NB4 (cell line): ENCODE measurements at places on chromosomes 2 and 18.

GRCh38 chr2:198448789-198449188 lies 644.4 kb downstream of the PLCL1 start:
- DNase-seq, result no peak

- DNase-seq, result no peak
Observed at GRCh38 chr18:37481072-37481471, 84.5 kb downstream of the CELF4 start.

DNA sequence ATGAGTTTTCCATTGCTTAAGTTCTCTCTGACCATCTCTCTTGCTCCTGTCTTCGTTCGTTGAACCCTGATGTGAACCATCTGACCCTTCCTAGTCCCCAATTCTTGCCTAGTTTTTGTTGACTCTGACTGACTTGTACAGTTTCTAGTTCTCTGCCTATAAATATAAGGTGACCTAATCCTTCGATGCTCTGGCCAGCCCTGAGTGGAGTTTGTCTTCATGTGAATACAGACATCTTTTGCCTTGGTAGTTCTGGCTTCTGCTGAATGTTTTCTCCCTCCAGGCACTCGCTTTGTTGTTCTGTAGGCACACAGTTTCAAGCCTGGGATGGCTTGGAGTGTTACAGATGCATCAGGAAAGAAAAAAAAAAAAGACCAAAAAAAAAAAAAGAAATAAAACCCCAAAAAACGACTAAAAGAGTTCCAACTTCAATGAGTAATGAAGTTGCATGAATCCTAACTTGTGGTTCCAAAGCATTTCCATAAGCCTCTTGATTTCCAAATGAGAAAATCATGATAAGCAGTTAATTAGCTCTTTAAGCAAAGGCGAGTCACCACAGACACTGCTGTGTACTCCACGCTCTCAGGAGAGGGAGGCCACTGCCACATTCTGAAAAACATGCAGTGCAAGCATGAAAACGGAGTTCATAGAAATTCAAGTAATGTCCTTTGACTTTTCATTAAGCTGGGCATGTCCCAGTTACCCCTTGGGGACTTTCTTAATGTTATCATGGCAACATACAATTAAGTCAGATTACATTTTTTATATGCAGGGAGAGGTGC lies 165.2 kb downstream of the TDRD15 start:
- DNase-seq, result no peak

DNA sequence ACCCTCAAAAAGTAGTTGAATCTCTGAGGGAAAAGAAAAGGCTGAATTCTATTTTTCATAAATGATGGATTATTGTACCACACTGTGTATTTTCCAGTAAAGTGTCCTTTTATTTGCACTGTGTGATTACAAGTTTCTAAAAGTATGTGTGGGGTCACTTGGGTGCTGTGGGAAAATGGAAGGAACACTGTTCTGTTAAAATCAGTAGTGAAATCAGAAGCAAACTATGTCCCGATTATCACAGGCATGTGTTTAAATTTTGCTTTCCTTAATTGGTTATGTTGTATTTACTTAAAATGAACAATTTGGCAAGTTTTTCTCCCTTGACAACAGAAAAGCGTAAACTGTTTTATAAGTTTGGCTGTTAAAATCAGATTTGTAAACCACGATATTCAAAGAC lies 353.1 kb downstream of the ARHGAP15 start:
- no peak for DNase-seq

GRCh38 chr2:239164335-239164871 lies 236.4 kb downstream of the HDAC4 start:
- peak; percentile 47 for DNase-seq

DNA sequence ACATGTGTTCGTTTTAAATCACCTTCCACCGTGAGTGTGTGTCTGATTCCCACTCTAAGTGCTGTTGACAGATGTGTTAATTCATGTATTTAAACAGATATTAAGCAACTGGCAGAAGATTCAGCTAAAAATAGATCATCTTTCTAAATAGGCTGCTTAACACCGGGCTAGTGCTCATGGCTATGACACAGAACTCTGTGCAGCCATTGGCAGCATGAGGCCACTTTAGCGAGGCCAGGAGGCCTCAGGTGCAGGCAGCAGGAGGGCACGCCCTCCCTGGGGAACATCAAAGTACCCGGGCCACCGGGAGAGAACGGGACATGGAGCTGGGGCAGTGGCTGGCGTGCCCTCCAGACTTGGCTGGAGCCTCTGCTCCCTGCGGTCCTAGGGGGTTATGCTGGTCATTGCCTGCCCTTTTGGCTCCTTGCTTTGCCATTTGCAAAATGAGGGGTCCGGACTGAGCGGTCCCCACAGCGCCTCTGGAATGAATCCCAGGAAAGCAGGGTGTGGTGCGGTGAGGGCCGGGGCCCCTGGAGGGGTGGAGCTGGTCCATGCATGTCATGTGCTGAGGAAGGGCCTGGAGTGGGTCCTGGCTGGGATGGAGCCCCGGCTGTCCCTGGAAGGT lies 62.8 kb upstream of the HDAC4 start:
- no peak for DNase-seq

GRCh38 chr2:181104512-181105115 lies 124.2 kb downstream of the UBE2E3 start:
- peak; percentile 73 for DNase-seq

- peak; percentile 54 for DNase-seq
Observed at GRCh38 chr18:76720683-76721082, 101.7 kb upstream of the ZNF236 start.

GRCh38 chr2:179373816-179374215 lies 109.2 kb upstream of the SESTD1 start:
- DNase-seq, result no peak

DNA sequence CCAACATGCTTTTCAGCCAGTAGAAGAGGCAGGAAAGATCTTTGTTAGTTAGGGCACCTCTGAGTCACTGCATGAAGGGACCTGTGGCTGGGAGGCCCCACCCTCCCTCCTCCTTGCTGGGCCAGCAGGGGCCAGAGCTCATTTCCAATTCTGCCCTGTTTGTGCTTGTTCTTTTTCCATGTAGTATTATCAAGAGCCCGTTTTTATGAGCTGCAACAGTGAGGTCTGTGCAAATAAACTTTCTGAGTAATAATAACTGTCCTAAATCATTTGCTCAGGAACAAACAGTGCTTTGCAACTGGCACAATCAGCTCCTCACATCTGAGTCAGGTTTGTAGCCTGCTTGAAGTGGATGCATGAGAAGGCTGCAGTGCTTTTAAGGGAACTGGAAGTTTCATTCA lies 128.0 kb downstream of the ARL4C start:
- no peak for DNase-seq

GRCh38 chr2:130341562-130342019 lies 1.1 kb upstream of the IMP4 start:
- no peak for DNase-seq

DNA sequence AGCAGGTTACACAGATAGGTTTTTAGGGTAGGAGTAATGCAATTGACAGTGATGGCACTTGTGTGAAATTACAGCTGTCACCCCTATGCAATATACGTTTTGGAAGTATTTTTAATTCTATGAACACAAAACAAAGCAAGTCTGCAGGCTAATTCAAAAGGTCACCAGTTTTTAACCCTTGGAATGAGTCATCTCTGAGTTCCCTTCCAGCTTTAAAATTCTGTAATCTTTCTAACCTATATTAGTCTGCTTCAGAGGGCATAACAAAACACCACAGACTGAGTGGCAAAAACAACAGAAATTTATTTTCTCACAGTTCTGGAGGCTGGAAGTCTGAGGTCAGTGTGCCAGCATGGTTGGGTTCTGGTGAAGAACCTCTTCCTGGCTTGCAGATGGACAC lies 596.9 kb upstream of the HNMT start:
- no peak for DNase-seq

- no peak for DNase-seq
Observed at GRCh38 chr2:188751816-188752215, 222.4 kb upstream of the COL3A1 start.

GRCh38 chr18:33440060-33441043 lies at the start of gene CCDC178:
Gene CCDC178 (minus strand): TSS chr18:33440721. CDS start chr18:33412088, 28,633 bp downstream.
- DNase-seq, result no peak

DNA sequence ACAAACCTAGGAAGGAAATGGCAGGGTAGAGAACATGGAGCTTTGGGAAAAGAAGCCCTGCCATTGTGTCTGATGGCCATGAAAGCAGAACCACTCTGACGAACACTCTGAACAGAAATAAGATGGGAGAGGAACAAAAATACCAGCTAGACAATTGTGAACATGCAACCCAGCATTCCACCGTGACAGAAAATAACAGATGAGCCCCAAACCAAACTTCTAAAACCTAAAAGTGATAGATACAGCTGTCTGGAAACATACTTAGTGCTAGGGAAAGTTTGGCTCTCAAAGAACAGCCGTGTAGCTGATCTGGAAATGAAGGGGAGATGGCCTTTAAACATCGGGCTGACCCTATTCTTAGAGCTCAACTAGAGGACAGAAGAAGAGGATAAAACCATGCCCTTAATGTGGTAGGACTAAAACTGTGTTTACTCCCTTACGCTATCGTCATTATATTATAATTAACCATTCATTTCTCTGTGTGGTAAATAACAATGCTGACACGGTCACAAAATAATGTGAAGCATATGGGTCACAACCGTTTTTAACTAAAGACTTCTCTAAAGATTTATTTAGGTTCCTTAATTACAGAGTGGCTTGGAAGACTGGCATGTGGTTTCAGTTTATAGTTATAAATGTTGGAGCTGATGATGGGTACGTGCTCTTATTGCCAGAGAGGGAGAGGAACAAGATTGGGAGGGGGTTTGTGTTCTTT lies 80.6 kb downstream of the MYO1B start:
- no peak for DNase-seq

- DNase-seq, result no peak
Observed at GRCh38 chr2:129934044-129934822, 45.2 kb upstream of the RAB6C start.

GRCh38 chr2:127913808-127914457 lies 28.2 kb upstream of the AMMECR1L start:
- no peak for DNase-seq

DNA sequence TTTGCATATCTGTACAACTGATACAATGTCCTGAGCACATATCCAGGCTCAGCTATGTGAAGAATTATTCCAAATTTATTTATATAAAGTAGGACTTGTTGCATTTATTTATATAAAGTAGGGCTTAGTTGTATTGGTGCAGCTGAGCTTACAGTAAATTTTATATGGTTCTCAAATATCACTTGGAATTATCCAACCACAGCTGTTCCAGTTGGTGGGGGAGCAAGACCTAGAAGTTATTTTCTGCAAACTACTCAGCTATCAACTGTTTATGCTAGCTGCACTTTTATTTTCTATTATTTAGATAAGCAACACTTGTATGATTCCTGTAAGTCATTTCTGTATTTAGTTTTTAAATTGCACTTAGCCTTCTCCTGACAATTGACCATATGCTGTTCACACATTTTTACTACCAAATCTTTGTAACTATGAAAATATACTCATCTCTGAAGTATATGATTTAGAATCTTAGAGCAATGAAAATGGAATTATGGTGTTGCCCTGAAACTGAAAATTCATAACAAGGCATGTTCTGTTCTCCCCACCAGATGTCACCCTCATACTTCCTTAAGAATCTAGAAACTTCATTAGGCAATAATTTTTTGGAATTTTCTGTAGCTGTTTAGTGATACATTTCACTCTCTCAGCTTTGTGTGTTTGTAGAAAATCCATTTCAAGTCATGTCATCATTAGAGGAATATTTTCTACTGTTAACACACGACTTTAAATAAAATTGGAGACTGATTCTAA lies 157.0 kb upstream of the CBLN2 start:
- peak; percentile 11 for DNase-seq

DNA sequence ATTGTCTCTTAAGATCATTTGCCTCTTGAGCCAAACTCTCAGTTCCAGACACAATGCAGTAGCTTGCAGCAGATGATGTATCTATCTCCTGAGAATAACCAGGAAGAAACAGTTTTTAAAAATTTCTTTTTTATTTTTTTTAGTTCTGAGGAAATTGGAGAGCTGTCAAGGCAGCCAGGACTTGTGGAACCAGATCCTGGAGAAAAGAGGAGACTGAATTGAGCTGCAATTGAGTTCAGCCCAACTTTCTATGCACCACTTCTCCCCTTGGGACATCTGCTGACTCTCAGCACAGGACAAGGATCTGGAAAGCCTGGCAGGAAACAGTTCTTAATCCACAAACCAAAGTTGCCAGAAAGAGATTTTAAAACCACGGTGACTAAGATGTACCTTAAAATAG lies 13.5 kb upstream of the CSRNP3 start:
- DNase-seq, result no peak

GRCh38 chr18:44232500-44232899 lies 448.2 kb upstream of the SETBP1 start:
- no peak for DNase-seq

- DNase-seq, result no peak
Observed at GRCh38 chr2:215029936-215030335, 108.5 kb downstream of the ABCA12 start.

- DNase-seq, result no peak
Observed at GRCh38 chr2:16123421-16123820, 183.1 kb downstream of the MYCN start.

DNA sequence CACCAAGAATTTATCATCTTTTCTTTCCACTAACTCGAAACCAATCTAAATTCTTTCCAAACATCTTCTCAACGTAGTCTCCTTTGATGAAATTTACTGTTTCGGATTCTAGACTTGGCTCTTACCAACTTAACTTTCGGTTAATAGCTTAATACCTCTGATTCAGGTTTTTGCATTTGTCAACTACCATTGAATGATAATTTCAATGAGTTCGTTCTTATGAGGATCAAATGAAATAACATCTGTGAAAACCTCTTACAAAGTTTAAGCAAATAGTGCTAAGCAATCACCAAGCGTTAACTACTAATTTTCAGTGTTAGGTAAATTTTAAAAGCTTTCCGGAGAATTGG lies 593 bp upstream of the NRBP1 start:
- no peak for DNase-seq

DNA sequence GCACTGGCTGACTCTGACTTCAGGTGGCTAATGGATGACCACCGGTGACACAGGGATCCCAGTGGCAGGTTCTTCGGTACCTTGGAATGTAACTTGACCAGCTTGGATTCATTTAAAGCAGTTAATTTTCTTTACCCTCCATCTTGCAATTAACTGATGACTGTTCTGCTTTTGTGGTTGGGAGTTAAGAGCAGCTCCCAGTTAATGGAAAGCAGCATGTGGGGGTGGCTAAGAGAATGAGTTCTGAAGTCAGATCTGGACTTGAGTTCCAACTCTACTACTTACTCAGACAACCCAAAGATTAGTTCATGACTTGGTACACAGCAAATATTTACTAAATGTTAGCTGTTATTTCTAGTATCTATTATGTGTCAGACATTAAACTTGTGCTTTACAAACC lies 58.5 kb downstream of the FAM228A start:
- peak; percentile 15 for DNase-seq

- no peak for DNase-seq
Observed at GRCh38 chr2:121873864-121874263, 118.4 kb downstream of the TSN start.

DNA sequence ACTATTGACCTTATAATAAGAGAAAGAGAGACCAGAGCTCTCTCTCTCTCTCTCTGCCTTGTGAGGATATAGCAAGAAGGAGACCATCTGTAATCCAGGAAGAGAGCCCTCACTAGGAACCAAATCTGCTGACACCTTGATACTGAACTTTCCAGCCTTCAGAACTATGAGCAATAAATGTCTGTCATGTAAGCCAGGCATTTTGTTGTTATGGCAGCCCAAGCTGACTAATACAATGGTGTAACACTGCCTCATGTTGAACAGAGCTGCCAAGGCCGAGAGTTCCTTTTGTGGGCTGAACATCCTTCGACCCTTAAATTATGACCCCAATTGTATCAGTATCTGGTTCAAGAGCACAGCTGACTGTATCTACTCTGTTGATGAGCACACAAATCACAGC lies 108.0 kb downstream of the LRRC30 start:
- no peak for DNase-seq
